ENCODE measurements at places on chromosomes 2 and 18.

- DNase-seq, result no peak
Observed at GRCh38 chr2:24107-24506, 22.2 kb downstream of the FAM110C start.

DNA sequence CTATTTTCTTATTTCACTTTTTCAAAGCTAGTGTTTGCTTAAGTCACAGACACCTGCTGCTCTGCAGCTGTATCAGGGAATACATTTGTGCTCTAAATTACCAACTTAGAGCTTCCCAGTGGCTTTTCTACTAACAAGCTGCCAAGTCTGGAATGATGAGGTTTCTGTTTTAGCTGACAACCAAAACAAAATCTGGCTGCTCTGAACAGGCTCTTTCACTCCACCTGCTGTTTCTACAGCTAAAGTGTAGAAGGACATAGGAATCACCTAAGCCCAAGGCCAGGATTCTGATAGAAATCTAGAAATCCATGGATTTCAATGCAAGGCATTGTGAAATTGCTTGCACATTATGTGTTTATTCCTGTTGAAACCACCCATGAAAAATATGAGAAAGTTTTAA, 201.2 kb downstream of the SUCLG1 start:
- no peak for DNase-seq

DNA sequence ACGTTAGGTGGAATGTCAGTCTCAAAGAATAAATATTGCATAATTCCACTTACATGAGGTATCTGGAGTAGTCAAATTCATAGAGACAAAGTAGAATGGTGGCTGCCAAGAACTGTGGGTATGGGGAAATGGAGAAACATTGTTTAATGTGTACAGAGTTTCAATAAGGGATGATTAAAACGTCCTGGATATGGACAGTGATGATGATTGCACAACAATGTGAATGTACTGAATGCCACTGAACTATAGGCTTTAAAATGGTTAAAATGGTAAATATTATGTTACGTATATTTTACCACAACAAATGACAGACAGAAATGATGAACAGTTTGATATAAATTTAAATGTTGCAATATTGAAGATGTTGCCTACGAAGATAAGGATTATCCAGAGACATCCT, 602.0 kb upstream of the PKDCC start:
- DNase-seq, result no peak

GRCh38 chr2:150880986-150881385, 380.7 kb downstream of the RBM43 start:
- no peak for DNase-seq

DNA sequence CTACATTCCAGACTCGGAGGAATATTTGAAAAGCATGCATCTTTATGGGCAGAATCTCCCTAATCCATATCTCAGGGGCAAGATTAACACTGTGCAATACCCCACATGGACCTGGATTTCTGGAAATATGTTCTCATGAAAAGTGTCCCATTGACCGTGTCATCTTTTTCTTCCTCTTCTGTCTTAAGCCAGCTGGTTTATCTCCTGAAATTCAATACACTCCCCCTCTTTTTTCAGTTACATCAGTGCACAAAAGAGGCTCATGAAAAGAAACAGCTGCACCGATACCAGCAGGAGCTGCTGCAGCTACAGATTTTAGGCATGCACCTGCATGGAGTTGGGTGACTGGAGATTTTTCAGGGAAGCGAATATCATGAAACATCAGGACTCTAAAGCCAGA, 117.2 kb downstream of the SLC4A3 start:
- DNase-seq, result no peak

DNA sequence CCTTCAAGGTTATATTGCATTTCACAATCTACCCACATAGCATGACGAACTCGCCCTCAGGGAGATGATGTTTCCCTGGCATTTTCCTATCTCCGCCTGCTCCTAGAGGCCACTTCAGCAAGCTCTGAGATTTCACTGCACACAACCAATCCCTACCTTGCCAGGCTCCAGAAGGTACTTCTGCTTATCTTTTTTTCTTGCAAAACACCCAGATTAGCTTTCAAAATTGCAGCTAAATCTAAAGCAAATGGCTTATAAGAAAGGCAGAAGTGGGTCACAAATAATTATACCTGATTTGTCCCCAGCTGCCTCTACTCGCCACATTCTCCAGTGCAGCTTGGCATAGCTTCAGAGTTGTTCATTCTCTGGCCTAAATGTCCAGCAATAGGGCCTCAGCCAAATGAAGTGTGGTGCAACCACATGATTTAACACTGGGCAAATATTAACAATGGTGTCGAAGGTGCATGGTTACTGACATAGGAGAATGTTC, 32.4 kb upstream of the MRPL19 start:
- no peak for DNase-seq

- DNase-seq, result no peak
Observed at GRCh38 chr2:135815269-135815668, 21.7 kb downstream of the LCT start.

DNA sequence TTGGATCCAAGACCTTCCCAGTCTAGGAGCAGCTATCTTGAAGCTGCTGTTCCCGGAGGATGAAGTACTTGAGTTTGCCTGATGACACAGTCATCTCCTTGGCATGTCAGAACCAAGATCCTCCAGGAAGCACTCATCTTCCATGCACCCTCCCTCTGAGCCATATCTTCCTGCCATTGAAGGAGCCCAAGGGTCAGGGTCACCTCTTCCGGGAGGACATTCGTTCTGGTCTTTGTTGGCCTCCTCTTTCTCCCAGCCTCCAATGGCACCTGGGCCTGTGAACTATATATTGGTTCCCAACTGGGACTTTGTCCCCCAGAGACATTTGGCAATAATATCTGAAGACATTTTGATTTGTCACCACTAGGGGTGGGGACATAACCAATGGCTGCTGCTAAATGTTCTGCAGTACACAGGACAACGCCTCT, 4.2 kb upstream of the MYO7B start:
- DNase-seq, result peak; percentile 54

GRCh38 chr2:236254674-236255073, 9.5 kb downstream of the ASB18 start:
- DNase-seq, result no peak

GRCh38 chr2:230178546-230179485, 41.0 kb downstream of the SP110 start:
- no peak for DNase-seq

DNA sequence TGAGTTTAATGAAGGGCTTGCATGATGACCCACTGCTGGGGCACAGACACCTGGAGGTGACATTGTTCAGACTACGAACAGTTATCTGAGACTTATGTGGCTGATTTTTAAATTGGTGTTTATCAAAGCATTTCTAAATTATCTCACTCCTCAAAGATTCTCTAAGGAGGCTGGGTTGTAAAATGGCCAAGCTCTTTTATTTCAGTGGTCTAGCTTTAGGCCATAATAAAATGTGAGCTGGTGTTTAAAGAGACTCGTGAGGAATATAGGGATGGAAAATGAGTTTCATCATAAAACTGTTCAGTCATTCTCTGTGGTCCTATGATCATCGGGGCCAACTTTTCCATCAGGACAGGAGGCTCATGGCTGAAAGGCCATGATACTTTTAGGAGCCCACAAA, 93.4 kb downstream of the SPP2 start:
- no peak for DNase-seq

- DNase-seq, result no peak
Observed at GRCh38 chr2:239181903-239182581, 218.8 kb downstream of the HDAC4 start.

GRCh38 chr2:222521099-222521498, 96.8 kb downstream of the SGPP2 start:
- DNase-seq, result no peak

GRCh38 chr2:36731941-36732672, 35.6 kb downstream of the VIT start:
- DNase-seq, result peak; percentile 12

GRCh38 chr2:102422910-102423309, at the start of gene IL18RAP:
IL18RAP (plus strand) TSS chr2:102423160; CDS start chr2:102423278, 118 bp downstream.
- DNase-seq, result no peak

GRCh38 chr18:6482198-6482977, 67.7 kb upstream of the L3MBTL4 start:
- DNase-seq, result peak; percentile 62

GRCh38 chr2:213764849-213765248, 480.6 kb downstream of the SPAG16 start:
- no peak for DNase-seq

DNA sequence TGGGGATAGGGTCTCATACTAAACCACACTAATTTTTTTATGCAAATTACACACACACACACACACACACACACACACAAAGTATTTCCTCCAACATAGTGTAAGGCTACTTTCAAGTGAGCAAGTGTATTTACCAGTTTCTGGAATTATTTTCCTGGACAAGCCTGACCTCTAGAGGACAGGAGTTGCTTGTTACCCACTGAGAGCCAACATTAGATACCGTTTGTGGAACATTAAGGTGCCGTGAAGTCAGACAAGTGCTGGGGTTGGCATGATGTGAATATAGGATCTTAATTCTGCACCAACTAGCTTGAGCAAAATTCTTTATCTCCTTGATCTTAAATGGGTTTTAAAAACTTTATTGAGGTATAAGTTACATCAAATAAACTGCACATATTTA, 39.3 kb upstream of the SERPINB2 start:
- DNase-seq, result peak; percentile 62

GRCh38 chr2:238242731-238243495, 3.1 kb upstream of the HES6 start:
- DNase-seq, result no peak

GRCh38 chr2:98460573-98461497, 16.2 kb downstream of the INPP4A start:
- DNase-seq, result no peak

DNA sequence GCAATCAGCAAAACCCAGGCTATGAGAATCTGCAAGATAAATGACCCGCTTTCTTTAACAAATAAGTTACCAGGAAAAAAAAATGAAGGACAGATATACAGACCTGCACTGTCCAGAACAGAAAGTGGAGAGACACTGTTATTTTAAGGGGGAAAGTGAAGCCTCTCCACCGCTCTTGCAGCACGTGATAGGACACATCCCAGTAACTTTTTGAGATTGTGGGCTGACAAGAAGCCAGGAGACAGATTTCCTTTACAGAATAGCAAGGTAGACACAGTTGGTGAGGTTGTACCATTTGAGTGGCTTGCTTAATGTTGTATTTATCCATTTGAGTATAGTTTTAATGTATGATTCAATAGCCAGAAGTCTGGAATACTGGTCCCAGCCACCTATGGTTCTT, 13.0 kb downstream of the TMEM169 start:
- no peak for DNase-seq

GRCh38 chr2:177717831-177718618, 325.5 kb downstream of the AGPS start:
- DNase-seq, result no peak

DNA sequence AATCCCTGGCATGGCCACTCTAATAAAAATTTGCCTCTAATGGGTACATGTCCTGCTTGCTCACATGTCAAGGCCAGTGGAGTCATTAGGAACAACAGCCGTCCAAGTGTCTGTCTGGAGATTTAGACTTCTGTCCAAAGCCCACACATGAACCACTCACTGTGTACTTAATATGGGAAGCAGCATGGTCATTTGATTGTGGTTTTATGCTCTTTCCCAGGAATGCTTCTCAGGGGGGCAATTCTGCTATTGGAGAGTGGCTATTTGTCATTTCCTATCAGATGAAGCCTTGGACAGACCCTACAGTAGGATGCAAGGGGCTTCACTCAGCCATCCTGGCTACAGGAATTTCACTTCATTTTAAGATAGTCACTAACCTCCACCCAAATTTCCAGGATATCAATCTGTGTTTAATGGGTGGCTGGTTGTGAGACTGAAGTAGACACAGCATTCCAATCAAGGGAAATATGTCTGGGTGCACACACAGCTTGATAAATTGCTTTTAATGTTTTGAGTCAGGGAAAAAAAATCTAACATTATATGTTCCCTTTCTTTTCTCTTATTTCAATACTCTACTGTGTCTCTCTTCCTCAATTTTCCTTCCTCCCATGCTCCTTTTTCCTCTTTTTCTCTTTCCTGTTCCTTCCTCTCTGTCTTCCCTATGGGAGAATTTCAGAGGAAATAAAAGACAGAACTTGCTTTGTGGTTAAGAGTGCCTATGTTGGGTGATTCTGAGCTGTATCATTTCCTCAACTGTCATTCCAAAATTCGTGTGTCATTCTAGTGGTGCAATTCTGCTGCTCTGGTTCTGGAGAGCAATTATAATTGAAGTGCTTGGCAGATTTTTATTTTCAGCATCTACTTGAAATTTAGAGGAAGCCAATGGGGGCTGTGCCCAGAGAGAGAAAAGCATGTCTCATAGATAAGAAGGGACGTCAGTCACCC, 320.1 kb downstream of the OSR1 start:
- DNase-seq, result peak; percentile 89

DNA sequence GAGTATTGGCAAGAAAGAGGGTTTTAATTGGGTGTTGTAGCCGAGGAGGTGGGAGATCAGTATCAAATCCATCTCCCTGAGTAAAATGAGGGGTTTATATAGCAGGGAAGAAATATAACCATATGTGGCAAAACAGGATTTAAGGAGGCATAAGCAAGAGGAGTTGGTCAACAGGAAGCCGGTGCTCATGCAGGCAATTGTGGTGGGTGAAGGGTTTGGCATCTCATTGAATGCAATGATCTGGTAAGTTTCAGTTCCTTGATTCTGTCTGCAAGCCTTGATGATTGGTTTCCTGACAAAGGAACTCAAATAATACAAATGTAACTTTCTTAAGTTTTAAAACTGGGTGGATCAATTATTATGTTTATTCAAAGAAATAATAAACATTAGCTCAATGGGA, 564.4 kb upstream of the LINC00305 start:
- no peak for DNase-seq

DNA sequence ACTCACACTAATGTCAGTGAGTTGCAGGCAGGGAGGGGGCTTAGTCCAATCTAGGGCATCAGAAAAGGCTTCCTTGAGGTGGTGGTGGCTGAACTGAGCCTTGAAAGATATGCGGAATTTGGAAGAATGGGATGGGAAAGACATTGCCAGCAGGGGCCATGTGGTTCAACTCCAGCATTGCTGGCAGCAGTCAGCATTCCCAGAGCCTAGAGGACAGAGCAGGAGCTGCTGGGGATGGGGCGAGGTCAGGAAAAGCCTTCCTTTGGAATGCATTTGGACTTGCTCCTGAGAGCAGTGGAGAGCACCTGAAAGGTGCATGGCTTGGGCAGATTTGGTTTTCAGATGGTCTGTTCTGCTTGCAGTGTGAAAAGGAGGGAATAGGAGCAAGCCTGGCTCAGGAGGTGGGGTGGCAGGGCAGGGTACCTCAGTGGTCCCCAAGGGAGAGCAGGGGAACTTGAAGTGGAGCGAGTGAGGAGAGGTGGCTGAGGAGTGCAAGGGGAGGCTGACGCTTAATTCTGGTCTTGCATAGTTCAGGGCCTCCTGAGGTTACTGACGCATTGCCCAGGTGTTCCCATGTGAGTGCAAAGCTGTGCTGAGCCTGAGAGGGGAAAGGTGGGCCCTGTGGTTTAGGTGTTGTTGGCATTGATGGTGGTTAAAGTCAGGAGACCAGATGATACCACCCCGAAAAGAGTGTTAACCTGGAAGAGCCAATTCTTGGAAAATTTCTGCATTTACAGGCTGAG, 112.1 kb upstream of the MGAT5 start:
- DNase-seq, result no peak

- DNase-seq, result peak; percentile 13
Observed at GRCh38 chr2:221896505-221897151, 324.5 kb upstream of the EPHA4 start.

- DNase-seq, result no peak
Observed at GRCh38 chr2:231280846-231281245, 82.4 kb downstream of the ARMC9 start.

Measured in fibroblast of skin of back (primary cell).